ENCODE measurements at places on chromosomes 1 and 21.
A peak's percentile ranks its signal among the peaks of the same experiment; 100 is the strongest.

DNA sequence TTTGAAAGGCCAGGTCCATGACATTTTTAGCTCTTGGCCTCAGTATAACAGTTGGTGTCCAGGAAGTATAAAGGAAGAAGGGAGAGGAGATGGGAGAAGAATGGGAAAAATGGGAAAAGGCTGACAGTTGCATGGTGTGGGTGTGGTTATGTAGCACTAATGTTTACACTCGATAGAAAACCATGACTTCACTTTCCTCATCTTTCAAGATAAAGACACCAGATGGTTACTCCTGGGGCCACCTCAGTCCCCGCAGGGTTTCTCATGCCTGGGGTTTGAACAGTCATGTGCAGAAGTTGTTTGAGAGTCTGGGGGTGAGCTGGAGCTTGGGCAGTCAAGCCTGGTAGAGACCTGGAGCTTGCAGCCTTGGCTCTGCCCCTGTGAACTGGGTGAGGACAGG lies 7.9 kb downstream of the PGBD2 start:
- DNase-seq = no peak

GRCh38 chr1:161198194-161198896 lies 509 bp downstream of the ADAMTS4 start:
- peak; percentile 45 for DNase-seq

DNA sequence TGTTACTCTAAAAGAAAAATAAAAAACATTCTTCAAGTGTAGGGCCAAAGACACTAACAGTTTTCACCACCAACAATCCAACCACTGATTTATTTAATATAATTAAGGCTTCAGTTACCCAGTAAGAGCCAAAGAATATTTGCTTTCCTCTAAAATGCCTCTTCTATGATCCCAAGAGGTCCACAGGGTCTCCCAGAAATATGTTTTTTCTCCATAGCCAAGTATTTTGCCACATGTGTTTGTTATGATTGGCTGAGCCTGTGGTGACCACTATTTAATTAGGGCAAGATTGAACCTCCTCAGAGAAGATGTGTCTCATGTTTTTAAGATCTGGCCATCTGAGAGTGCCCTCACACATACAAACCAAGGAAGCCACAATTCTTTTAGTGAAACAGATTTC lies 135.9 kb downstream of the TPR start:
- no peak for DNase-seq

GRCh38 chr1:22888320-22889075 lies 84.2 kb downstream of the LACTBL1 start:
- DNase-seq = no peak

GRCh38 chr1:11886986-11887665 lies 28.4 kb upstream of the NPPB start:
- DNase-seq = no peak

GRCh38 chr1:30134466-30135217 lies 588.7 kb downstream of the MATN1 start:
- DNase-seq = no peak

GRCh38 chr1:211708926-211709325 lies 33.5 kb upstream of the NEK2 start:
- no peak for DNase-seq

DNA sequence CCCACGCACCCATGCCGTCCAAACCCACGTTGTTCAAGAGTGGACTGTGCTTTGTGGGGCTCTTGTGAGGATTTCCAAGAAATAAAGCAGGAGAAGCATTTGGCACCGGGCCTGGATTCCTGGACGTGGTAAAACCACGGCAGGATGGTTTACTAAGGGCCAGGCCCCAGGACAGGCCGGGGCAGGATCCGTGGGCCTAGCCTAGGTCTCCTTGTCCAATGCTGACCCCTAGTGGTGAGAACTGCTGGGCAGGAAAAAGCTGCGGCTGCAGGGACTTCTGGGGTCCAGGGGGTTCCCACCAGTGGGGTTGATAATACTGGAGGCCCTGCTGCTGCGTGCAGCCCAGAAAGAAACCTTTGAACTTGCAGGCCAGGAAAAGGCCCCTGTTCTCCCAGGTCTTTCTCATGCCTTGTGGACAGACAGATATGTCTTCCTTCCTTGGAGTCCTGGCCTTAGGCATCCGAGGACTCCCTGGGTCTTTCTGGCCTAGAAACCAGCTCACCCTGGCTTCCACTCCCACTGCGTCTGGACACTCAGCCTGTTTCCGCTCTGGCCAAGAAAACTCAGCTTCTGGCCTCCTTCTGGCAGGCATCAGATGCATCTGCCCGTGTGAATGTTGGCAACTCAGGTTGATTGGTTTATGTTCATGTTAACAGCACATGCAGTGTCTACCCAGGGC lies 106.9 kb upstream of the TMEM51 start:
- peak; percentile 46 for DNase-seq

DNA sequence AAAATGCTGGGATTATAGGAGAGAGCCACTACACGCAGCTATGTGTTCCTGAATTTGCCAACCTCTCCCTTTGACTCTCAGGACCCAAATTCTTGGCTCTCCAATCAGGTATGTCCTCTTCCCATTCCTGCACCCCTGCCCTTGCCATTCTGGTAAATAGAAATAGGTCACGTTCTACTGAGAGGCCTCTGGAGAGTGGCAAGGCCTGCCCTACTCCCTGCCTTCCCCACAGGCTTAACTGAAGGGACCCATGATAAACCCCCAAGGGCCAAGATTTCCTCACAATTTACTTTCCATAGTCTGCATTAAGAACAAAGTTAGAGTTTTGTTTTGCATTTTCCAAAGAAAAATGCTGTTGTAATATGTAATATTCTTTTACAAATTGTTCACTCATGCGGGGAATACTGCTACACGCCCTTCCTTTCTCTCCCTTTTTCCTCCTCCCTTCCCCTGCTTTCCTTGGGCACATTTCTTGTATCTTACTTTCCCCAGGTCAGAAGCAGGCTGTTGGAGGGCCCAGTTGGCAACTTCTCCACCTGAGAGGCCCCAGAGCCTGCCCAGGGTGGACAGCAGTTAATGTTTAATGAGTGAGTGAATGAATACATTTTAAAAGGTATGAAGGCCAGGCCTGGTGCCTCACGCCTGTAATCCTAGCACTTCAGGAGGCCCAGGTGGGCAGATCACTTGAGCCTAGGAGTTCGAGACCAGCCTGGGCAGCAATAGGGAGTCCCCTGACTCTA lies 33.9 kb upstream of the PUM1 start:
- no peak for DNase-seq

- no peak for DNase-seq
Observed at GRCh38 chr21:41772351-41773080, 5.7 kb upstream of the RIPK4 start.

GRCh38 chr1:29953961-29954360 lies 717.6 kb downstream of the PTPRU start:
- no peak for DNase-seq

GRCh38 chr1:178330153-178330552 lies 166.6 kb downstream of the CLEC20A start:
- DNase-seq = no peak

- no peak for DNase-seq
Observed at GRCh38 chr1:9903801-9904527, 6.1 kb downstream of the CTNNBIP1 start.

- DNase-seq = no peak
Observed at GRCh38 chr1:78011050-78011449, 6.3 kb downstream of the DNAJB4 start.

DNA sequence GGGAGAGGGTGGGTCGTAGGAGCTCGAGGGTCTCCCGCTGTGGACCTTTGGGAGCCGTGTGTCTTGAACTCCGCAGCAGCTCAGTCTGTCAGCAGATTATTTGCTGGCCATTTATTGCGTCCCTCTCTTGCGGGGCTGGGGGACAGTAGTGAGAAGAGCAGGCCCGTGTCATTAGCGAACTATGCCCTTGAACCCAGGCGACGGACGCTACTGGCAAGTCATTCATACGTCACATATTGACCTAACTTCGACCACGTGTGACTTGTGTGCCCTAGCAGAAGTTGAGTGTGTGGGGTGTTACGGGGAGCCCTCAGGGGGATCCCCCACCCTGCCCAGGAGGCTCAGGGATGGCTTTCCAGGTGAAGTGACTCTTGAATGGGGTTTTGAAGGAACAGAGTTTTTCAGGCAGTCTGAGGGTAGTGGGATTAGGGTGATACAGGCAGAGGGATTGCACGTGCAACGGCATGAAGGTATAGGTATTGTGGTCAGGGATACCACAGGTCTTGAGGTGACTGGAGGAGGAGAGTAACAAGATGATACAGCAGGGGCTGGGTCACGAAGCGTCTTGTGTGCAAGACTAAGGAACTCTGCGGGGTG lies 13.0 kb downstream of the RCC1 start:
- no peak for DNase-seq

GRCh38 chr1:59601041-59601441 lies 213.7 kb upstream of the HOOK1 start:
- no peak for DNase-seq

All from NCI-H1417 (cell line).